ENCODE measurements at places on chromosomes 13 and 19.

GRCh38 chr13:20415694-20416107 lies 110.0 kb downstream of the CRYL1 start:
- DNase-seq: no peak

- no peak for DNase-seq
Measured at GRCh38 chr13:28725046-28725610, 6.4 kb upstream of the SLC46A3 start.

GRCh38 chr19:28358633-28359032 lies 854.3 kb downstream of the UQCRFS1 start:
- no peak for DNase-seq

DNA sequence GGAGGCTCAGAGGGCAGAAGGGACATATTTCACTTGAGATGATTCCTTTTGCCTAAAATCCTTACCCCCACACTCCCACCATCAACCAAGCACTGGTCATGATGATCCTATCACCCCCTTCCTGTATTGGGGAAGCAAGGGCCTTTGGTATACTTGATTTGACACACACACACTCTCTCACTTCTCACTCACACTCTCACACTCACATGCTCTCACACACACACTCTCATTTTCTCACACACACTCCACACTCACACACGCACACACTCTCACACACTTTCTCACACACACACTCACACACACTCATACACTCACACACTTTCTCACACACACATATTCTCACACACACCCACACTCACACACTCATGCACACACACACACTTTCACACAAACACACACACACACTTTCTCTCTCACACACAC lies 8.6 kb downstream of the RGCC start:
- no peak for DNase-seq

GRCh38 chr13:113114511-113115362 lies 7.9 kb upstream of the F10 start:
- no peak for DNase-seq

DNA sequence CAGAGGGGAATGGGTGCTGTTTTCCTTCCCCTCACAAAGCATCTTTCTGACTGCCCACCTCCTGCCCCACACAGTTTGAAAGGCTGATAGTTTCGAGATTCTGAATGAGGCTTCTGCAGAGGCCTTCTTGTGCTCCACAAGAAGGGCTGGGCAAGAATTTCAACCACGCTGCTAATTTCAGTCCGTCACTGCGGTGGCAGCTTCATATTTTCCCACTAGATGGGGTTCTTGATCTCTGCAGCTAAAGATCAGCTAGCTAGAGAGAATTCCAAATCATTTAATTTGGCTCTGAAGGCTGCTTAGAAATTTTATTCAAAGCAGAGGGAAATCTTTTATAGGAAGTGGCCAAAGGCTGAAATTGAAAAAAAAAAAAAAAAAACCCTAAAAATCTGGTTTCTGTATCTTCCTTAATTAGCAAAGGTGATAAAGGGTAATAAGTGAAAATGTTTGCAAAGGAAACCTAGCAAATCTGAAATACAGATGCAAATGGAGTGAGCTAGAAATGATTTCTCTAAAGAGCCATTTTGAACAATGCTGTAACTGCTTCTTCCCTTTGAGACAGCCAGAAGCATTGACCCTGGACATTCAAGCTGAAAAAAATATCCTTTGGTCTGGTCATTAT lies 38.0 kb upstream of the C13orf42 start:
- no peak for DNase-seq

DNA sequence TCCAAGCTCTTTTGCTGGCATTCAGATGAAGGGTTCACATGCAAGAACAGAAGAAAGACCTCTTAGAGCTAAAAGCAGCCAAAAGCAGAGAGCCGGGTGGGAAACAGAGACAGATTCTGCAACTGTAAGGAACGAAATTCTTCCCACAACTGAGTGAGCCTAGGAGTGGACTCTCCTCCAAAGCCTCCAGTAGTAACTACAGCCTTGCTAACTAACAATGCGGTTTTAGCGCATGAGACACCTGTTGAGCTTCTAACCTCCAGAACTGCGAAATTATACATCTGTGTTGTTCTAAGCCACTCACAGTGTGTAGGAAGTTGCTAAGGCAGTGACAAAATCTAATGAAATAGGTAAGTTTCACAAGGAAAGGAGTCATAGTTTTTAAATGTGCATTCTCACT lies 98.1 kb upstream of the SLITRK1 start:
- DNase-seq: no peak

DNA sequence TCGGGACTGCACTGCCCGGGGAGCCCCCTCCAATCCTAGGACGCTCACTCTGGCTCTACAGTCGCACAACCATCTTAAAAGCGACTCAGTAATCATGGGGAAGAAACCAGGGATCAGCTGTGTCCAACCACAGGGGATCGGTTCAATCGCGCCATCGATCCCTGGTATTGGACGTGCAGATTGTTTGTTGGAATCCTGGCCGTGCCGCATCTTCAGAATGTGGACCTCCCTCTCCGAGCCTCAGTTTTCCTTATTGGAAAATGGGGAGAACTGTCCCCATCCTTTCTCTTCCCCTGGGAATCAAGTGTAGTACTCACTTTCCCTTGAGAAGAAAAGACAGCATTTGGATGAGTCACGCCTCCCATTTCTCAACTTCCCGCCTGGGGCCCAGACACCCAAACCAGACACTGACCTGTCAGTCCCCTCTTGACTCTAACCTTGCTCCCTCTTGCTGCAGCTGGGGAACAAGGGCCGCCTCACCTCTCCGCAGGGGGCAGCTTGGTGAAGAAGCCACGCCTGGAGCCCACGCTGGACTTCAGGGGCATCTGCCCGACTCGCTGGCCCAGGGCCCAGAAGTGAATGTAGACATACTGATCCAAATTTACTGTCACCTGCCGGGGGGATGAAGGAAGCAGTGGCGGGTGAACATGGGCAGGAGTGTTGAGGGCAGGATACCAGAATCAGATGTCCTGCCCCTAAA lies 17.6 kb downstream of the EMP3 start:
- no peak for DNase-seq

GRCh38 chr13:23739596-23739995 lies 149.6 kb downstream of the MIPEP start:
- no peak for DNase-seq

DNA sequence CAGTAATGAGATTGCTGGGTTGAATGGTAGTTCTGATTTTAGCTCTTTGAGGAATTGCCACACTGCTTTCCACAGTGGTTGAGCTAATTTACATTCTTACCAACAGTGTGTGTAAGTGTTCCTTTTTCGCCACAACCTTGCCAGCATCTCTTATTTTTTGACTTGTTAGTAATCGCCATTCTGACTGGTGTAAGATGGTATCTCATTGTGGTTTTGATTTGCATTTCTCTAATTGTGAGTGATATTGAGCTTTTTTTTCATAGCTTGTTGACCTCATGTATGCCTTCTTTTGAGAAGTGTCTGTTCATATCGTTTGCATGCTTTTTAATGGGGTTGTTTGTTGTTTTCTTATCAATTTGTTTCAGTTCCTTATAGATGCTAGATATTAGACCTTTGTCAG lies 245.0 kb downstream of the MTUS2 start:
- no peak for DNase-seq
